ENCODE measurements at places on chromosomes 11 and 22. TPM values are rescaled to one million over a fixed set of nuclear protein-coding genes. Genes with fewer than 3 reads are reported as not detected.

PIWIL4 gene
- 0.65 TPM for total RNA-seq

CASP1 gene
- total RNA-seq: 101 TPM

KREMEN1 gene
- total RNA-seq: 0.15 TPM

OR8D1 gene
- not detected for total RNA-seq

OLFML1 gene
- total RNA-seq: not detected

All from activated CD4-positive, alpha-beta T cell treated with anti-CD3 and anti-CD28 coated beads, Interleukin-2, amount 10 ng/mL, durations not matched to agents 7 days and 5 days (primary cell).